ENCODE measurements at places on chromosomes 1 and 21.

DNA sequence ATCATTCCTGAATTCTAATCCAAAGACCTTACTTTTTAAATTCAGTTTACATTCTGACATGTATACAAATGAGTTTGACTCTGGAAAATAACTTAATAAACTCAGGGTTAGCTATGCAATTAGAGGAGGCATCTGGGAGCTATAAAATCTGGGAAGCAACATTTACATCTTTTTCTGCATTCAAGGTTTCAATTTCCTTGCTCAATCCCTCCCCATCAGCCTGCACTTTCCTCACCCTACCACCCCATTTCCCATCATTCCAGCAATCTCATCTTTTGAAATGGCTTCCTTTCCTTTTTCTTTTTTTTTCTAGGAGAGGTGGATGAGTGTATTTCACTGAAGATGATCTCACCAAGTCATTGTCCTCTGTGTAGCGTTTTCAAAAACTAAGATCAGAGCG, 65.3 kb upstream of the BEND5 start:
- no peak for DNase-seq

- no peak for DNase-seq
These were observed 556 bp downstream of the WDR77 start for GRCh38 chr1:111448482-111448917.

GRCh38 chr1:94773931-94774422, 46.2 kb upstream of the SLC44A3 start:
- DNase-seq = no peak

DNA sequence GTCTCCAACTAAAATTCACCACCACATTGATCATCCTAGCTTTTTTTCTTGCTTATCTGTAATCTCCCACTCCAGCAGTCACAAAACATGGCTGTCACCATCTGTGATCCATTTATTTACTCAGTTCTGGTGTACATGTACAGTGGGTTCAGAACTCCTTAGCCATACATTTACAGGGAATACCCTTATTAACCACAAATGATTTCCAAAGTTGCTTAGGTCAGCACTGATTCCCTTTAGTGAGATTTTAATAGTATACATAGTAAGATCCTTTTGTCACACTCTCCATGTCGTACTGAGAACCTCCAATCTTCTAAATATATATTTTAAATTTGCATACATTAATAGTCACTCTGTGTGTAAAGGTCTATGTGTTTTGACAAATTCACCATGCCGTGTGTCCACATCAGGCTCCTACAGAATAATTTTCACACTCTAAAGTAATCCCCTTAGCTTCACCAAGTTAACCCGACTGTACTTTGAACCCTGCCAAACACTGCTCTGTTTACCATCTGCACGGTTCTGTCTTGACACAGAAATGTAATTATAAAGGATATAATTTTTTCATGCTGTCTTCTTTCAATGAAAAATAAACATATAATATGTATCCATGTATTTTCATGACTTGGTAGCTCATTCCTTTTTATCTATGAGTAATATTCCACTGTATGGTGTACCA, 473.6 kb upstream of the ZP4 start:
- no peak for DNase-seq

DNA sequence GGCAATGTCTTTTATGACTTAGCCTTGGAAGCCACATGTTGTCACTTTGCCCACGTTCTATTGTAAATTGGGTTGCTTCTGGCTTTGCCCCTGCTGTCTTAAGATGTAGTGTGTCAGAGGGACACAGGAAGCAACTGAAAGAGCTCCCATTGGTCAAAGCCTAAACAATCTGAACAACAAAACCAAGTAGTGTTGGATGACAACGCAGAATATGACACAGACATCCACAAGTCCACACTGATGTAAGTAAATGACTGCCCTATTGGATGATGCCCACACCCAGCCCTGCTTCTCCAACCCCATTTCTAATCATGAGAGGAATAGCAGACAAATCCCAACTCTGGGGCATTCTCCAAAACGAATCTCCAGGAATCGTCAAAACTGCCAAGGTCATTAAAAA, 50.7 kb downstream of the ELF3 start:
- no peak for DNase-seq

DNA sequence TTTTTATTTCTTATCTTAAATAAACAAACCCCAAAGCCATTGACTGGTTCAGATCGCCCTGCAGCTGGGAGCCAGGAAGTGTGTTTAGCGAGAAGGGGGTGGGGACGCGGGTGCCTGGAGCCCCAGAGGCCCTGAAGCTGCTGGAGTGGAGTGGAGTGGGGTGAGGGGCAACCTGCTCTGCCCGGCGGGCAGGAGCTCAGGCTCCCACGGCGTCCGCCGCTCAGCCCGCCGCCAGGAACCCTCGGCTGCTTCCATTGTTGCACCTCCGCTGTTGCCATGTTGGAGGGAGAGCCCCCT, 673 bp downstream of the PIK3C2B start:
- DNase-seq = peak; percentile 67

GRCh38 chr1:240138867-240139266, 47.2 kb downstream of the FMN2 start:
- no peak for DNase-seq
